ENCODE measurements at places on chromosomes 12 and 14.

GRCh38 chr12:9699898-9700605 is 30.5 kb downstream of the CLEC2D start:
- DNase-seq, result no peak

GRCh38 chr14:100031506-100032281 is 33.5 kb upstream of the EVL start:
- no peak for DNase-seq

DNA sequence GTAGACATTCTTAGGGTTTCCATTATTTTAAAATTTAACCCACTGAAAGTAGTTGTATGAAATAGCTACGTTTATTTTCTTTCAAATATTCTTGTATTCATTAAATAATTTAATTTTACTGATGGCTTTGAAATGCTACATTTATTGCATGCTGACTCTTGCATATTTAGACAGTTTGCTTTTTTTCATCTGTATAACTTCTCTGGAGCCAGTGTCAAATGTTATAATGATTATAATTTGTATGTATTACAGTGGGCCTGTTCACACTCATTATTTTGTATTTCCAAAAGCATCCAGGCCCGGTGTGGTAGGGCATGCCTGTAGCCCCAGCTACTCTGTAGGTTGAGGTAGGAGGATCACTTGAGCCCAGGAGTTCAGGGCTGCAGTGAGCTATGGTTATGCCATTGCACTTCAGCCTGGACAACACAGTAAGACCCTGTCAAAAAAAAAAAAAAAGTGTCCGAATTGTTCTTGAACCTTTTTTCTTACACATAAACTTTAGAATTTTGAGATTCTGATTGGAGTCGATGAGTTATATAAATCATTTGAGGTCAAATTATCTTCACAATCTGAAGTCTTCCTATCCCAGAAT is 905 bp downstream of the ZNF84 start:
- DNase-seq, result no peak

- DNase-seq, result no peak
Measured at GRCh38 chr12:57547288-57548012, 458 bp upstream of the DCTN2 start.

GRCh38 chr14:36604757-36605505 is 22.5 kb upstream of the NKX2-8 start:
- DNase-seq, result no peak

- no peak for DNase-seq
Measured at GRCh38 chr12:29921307-29921706, 137.6 kb upstream of the TMTC1 start.

- no peak for DNase-seq
Measured at GRCh38 chr12:1797991-1798640, 22.2 kb upstream of the LRTM2 start.

DNA sequence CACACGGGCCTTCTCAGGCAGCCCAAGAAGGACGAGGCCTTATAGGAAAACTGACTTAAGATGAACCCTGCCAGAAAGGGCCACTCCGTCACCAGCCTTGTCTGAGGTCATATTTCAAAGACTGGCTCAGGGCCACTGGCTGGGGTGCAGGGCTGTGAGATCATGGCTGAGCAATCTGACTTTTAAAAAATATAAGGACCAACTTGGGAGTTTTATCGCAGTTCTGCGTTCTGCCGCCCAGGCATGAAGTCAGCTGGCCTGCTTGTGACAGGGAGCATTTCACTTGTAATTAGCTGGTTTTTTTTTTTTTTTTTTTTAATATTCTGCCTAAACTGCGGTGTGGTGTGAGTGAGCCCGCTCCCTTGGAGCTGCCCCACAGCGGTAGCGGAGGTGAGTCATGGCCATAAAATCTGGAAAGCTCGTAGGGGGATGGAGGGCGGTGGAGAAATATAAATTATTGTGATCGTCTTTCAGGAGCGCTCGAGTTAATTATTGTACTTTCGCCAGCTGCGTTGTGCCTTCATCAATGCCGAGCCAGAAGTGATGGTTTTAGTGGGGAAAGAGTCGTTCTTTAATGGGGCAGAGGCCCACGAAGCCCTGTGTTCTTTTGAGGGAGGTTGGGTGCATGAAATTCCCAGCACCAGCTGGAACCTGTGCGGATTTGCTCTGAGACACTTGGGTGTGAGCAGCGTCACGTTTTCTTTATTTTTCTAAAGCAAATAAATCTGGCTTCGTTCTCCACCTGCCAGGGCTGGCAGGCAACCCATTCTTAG is 231.9 kb downstream of the C12orf75 start:
- no peak for DNase-seq

DNA sequence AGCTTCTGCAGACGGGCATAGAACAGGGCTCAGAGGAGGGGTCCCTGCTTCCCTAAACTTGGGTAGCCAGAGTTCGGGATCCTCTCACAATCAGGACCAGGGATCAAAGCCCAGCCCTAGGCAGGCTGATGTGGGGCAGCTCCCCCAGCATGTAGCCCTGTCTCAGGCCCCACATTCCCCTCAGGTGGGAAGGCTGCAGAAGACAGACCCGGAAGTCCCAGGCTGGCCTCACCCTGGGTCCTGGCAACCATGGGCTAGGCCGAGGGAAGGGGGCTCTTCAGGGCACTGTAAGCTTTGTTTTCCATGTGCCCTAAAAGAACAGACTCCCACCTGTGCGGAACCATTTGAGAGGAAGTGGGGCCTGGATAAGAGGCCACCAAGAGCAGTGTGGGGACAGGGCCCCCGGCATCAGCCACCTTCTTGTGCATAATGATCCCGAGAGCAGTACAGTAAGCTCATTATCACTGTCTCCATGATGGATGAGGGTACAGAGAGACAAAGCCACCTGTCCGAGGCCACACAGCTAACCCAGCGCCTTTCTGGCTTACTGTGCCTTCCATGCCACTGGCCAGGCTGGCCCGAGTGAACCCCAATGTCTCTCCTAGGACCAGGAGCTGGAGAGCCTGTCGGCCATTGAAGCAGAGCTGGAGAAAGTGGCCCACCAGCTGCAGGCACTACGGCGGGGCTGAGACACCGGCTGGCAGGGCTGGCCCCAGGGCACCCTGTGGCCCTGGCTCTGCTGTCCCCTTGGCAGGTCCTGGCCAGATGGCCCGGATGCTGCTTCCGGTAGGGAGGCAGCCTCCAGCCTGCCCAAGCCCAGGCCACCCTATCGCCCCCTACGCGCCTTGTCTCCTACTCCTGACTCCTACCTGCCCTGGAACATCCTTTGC is 11.5 kb downstream of the CHGA start:
- no peak for DNase-seq

DNA sequence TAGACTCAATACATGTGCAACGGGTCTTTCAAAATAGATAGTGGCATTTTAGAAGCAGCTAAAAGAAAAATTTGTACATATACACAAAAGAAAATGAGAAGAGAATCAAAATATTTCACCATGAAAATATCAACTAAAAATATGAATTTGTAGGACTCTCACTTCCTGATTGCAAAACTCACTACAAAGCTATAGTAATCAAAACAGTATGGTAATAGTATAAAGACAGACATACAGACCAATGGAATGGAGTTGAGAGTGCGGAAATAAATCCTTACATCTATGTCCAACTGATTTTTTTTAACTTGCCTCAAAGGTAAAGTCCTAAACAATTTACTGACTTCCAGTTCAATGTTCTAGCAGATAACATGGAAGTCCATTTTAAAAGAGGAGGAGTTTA is 13.1 kb downstream of the C2CD5 start:
- DNase-seq, result no peak

- no peak for DNase-seq
Measured at GRCh38 chr14:103408491-103409155, 23.4 kb downstream of the MARK3 start.

- DNase-seq, result no peak
Measured at GRCh38 chr12:1503281-1503711, 91.1 kb downstream of the FBXL14 start.

All from stimulated activated CD4-positive, alpha-beta T cell treated with anti-CD3 and anti-CD28 coated beads, TNF-alpha, amount 100 ng/mL, for 4 hours (primary cell).